Activated CD4-positive, alpha-beta T cell treated with anti-CD3 and anti-CD28 coated beads, Interleukin-2, Interleukin-6, amounts not matched to agents 100 ng/mL and 50 ng/mL, durations not matched to agents 16 hours and 8 hours (primary cell): ENCODE measurements at places on chromosomes 6 and 20.

DNA sequence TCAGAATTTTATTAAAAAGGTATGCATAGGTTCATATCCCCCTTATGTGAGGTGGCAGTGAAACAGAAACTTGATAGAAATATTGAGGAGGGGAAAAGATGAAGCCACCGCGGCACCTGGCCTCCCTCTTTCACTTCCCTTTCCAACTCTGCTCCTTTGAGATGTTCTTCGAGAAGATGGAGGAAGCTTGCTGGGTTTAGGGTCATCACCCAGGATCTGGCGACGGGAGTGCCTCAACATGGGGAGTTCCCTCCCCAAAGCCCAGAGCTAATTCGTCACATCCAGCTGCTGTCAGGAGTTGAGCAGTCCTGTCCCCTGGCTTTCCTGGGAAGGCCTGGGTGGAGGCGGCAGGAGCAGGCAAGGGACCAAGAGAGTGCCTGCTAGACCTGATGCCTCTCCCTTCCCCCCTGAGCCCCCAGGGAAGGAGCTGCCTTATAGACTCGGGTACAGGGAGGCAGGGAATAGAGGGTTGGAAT lies 29.1 kb downstream of the RREB1 start:
- peak; percentile 13 for DNase-seq

GRCh38 chr6:4846387-4846786 lies 70.2 kb downstream of the CDYL start:
- no peak for DNase-seq

GRCh38 chr20:1472556-1473245 lies 6.1 kb upstream of the NSFL1C start:
- DNase-seq, result no peak

- DNase-seq, result no peak
These were observed 14.1 kb upstream of the TCFL5 start for GRCh38 chr20:62875419-62876361.

DNA sequence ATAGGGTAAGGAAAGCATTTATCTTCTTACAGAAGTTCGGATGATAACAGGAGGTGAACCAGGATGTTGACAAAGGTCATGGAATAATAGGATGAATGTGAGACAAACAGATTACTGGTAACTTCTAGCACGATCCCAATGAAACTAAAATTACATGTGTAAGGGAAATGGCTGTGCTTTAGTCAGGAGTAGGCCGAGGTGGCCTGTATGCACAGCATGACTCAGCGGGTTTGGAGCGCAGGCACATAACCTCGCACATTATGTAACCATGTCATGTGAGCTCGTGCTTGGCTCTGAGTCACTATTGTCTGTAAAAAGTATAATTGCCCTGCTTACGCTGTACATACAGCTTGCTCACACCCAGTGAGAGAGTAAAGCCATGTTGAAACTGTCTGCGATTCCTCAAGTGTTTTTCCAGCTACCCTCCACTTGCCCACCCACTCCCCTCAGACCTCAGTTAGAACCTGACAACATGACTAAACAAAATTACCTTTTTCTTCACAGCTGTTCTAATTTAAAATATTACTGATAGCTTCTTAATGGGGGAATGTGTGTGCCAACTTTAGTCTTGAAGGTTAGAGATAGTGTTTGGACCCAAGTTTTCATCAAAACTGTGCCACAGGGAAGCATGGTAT lies 8.2 kb downstream of the CYB5R4 start:
- DNase-seq, result peak; percentile 5

DNA sequence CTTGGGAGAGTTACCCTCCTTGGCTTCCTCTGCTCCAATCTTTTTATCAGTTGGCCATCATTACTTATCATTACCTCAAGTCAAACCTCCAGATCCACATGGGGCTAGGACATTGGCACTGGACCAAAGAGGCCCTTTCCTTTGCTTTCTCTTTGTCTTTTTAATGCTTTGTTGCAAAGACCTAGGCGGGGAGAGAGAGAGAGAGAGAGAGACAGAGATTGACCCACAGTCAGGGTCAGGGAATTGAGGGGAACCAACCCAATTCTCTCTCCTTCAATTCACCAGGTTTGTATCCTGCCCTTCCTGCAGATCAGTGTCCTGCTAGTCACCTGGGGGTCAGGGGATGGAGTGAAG lies 3.5 kb upstream of the VEGFA start:
- DNase-seq, result no peak

GRCh38 chr20:57795977-57796560 lies 86.3 kb upstream of the PMEPA1 start:
- no peak for DNase-seq

- DNase-seq, result no peak
These were observed 103.9 kb upstream of the ARG1 start for GRCh38 chr6:131469130-131469529.

DNA sequence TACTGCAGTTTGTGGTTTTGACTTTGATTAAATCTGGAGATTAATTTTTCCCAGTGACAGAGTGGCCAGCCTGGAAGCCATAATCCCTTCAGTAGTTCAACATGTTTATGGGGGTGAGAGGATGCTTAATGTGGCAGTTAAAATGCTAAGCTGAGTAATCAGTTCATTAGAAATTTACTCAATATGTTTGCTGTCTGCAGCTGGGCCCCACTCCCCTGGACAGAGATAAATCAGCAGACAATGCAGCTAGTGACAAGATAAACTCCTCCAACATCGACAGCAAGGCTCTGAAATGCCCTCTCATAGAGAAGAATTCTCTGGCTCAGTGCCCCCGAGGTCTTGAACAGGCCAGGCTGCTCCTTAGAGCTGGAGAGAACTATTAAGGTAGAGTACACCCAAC lies 101.9 kb downstream of the LRFN2 start:
- DNase-seq, result no peak

GRCh38 chr6:156731396-156731795 lies 45.8 kb upstream of the ARID1B start:
- no peak for DNase-seq

- DNase-seq, result no peak
These were observed 58.7 kb downstream of the ZFAND3 start for GRCh38 chr6:37878150-37878710.

DNA sequence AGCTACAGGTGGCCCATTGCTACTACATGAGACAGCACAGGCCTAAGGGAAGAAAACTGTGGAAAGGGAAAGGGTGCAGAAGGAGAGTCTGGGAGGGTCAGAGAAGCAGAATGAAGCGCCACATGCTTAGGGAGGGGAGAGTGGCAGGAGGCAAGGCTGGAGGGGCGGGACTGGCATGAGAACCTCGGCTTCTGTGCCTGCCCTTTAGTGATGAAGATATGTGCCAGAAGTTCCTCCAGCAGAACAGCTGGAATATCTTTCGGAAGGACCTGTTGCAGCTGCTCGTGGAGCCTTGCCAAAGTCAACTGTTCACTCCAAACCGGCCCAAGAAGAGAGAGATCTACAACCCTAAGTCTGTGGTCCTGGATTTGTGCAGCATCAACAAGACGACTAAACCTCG lies 61.8 kb downstream of the CNBD2 start:
- no peak for DNase-seq

GRCh38 chr20:20318365-20319161 lies 49.3 kb upstream of the INSM1 start:
- DNase-seq, result no peak

DNA sequence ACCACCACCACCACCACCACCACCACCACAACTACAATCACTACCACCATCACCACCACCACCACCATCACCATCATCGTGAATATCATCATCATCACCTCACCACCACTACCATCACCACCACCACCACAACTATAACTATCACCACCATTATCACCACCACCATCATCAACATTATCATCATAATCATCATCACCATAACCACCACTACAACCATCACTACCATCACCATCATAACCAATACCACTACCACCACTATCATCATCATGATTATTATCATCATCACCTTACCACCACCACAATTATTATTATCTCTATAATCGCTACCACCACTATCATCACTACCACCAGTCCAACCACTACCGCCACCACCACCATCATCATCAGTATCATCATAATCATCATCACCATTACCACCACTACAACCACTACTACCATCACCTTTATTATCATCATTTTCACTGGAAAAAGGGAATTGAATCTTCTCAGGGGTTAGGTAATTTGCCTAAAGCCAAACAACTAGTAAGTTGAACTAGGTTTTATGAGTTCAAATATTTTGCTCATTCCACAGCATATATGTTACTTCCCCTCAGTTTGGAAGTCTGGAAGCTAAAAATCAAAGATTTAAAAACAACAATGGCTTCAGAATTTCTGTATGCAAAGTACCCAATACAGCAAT lies 8.3 kb downstream of the RIPOR2 start:
- peak; percentile 54 for DNase-seq

DNA sequence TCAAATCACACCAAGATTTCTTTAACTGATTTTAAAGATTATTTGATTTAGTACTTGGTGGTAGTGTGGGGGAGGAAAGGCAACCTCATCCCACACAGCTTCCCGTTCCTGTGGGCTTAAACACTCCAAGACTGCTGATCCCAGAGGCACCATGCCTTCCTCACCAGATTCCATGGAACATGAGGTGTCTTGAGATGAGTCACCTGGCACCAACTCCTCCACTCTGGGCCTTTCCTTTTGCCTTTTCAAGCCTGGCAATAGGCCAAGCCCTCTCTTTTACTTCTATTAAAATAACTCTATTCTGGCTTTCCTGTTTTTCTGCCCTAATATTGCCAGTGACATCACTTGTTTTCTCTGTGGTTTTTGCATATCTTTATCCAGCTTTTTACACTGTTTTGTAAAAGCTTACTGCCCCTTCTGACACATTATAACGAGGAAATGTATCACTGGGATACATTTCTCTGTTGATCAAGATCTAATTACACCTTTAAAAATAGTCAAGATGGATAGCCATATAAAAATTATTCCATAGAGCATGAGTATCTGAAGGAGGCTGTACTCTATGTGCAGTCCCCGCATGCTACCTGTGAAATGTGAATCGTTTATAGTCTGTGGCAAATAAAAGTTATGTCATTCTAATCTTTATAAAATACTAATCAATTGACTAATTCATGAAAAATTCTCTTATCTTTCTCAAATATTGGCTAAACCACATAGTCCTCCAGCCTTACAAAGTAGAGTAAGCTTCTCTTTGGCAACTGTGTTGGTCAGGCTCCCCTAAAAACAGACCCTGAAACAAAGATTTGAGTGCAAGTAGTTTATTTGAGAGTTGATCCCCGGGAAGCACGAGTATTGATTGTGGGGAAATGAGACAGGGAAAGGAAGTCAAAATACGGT lies 257.8 kb upstream of the KCNQ5 start:
- no peak for DNase-seq

DNA sequence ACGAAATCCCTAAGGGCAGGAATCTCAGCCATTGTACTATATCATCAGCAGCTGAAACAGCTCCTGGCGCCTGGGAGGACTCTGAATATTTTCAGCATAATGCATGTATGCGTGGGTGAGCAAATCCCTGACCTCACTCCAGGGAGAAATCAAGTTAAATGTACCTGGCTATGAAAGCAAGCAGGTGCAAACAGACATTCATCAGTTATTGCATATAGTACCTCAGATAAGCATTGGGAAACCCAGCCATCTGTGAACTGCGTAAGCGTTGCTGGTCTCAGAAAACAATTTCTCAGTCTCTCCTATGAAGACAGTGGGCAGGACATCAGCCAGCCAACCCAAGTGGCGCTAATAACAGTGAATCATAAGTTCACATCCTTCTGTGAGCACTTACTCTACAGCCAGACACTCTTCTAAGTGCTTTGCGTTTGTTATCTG lies 622.6 kb downstream of the EPM2A start:
- no peak for DNase-seq

GRCh38 chr6:125623085-125623484 lies 126.3 kb upstream of the HEY2 start:
- DNase-seq, result no peak

- DNase-seq, result no peak
These were observed 23.2 kb downstream of the PRPF6 start for GRCh38 chr20:64003960-64004725.

DNA sequence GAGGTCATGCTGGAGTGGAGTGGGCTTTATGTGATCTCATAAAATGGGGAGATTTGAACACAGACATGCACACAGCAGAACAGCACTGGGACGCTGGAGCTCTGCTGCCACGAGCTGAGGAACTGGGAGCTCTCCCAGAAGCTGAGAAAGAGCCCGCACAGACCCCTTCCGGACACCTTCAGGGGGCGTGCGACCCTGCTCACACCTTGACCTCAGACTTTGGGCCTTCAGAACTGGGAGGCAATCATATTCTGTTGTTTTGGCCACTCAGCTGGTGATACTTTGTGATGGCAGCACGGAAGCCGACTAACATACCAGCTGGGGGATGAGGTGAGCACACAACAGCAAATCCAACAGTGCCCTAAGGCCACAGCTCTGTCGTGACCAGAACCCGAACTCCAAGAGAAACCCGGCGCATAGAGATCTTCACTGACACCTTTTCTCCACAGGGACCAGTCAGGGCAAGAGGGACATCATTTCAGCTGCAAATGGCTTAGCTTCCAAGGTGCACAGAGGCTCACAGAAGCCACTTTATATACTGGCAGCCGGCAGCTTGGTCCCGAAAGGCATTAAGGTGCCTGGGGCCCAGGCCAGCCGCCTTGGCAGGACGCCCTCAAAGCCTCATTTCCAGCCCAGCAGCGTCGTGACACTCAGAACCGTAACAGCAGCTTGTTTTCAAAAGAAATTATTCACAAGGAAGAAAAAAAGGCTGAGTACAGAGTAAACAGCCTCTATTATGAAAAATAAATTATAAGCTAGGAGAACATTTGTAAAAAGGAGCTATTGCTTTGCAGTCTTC lies 89.3 kb downstream of the RNASET2 start:
- DNase-seq, result no peak

DNA sequence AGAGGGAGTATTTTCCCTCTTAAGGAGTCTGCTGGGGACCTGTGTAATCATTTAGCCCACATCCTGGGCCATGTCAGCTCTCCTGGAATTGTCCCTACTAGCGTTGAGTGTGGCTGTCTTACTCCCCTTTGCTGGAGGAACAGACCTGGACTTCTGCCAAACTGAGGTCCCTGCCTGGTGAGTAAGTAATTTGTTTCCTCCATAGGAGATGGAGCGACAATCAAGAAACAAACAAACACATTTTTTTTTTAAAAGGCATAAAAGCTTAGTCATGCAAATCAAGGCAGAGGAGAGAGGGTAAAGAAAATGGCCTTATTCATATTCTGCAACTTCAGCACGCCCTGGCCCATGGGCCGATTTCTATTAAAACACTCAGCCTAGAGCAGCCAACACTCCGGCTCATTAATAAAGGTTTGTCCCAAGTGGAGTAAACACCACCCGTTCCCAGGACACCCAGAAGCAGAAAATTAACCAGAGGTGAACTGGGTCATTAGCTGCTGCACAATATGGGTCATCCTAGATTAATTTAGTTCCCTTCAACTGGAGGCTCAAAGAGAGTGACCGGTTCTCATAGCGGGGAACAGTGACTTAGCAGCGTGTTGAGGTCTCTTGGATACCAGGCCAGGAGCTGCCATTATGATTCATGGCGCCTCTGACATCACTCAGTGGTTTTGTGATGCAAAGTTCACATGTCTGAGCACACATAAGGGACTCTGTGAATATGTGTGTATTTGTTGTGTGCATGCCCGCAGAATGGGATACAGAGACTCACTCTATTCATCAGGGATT lies 165.0 kb upstream of the SULF2 start:
- DNase-seq, result no peak

- DNase-seq, result no peak
These were observed 25.7 kb downstream of the MYCT1 start for GRCh38 chr6:152723398-152723797.
